Left forelimb (tissue), 1 donor: ENCODE measurements at places on chromosomes 6 and 20.

DNA sequence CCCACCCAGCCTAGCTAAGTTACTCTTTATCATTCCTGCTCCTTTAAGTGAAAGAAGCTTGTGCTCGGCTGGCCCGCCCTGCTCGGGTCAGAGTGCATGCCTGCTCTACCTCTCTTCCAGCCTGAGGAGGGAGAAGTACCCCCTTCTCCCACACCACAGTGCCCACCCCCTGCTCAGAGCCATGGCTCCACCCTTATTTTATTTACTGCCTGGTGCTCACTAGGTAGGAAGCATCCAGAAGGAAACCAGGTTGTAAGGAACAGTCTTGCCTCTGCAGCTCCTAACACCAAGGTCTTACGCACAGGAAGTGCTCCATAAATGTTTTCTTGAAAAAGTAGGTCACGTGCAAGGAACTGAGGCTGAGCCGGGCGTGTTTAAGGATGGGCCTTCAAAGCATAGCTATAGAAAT lies 105.7 kb upstream of the SNX9 start:
- DNase-seq, result peak; percentile 59

DNA sequence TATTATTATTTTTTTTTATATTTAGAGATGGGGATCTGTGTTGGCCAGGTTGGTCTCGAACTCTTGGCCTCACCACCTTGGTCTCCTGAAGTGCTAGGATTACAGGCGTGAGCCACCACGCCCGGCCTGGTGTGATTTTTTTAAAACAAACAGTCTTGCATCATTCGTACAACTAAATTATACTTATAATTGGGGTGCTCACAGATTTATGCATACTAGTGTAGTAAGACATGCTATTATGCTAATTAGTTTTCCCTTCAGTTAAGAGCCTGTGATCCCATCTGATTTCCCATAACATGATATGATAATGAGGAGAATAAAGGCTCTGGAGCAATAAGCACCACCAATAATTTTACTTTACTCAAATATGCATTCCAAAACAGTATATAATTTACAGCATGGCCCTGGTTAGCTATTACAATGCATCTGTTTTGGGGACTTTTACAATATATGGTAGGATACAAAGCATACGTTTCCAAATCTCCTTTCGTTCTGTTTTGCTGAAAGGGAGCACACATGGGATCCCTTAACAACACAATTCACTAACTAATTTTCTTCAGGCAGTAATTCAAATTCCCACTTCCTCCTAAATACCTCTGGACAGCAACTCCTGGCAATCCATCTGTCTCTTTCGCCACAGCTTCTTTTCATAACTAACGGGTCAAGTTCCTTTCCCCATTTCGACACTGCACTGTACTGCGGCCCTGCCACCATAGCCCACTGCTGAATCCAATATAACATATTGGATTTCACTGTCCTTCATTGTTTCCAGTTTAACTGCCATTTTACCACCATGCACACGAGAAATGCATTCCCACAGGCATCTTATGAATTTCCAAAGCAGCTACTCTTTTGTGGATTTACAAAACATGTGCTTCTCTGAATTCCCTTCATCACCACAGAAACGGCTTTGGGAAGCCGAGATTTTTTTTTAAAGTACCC lies 1.7 kb downstream of the NUDT3 start:
- DNase-seq, result peak; percentile 70

DNA sequence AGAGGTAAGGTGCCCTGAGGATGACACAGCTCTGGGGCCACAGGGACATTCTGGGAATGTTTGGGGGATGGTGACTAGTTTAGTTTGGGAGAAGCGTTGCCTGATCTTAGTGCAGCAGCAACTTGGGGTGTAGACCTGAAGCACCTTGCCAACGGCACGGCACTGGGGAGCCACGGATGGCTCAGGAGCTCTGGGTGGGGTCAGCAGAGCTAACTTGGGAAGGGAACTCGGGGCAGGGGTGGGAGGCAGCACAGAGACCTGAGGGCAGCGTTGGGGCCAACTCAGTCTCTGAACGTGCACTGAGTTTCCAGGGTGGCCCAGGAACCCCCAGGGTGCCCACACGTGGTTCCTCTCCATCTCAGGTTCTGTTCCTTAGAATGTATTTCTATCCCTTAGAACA lies 14.9 kb downstream of the THBS2 start:
- no peak for DNase-seq

DNA sequence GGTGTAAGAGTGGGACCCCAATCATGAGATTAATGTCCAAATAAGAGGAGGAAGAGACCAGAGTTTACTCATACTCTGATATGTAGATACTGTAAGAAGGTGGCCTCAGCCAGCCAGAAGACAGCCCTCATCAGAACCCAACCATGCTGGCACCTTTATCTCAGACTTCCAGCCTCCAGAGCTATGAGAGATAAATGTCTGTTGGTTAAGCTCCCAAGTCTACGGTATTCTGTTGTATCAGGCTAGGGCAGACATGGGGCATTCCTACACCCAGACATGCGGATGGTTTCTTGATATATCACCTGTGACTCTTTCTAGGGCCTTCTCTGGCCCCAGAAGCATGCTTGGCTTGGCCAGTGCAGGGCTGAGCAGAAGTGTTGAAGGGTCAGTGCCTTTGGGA lies 247.4 kb upstream of the RIN2 start:
- no peak for DNase-seq

GRCh38 chr6:140623498-140623897 lies 1249.0 kb upstream of the CITED2 start:
- no peak for DNase-seq

DNA sequence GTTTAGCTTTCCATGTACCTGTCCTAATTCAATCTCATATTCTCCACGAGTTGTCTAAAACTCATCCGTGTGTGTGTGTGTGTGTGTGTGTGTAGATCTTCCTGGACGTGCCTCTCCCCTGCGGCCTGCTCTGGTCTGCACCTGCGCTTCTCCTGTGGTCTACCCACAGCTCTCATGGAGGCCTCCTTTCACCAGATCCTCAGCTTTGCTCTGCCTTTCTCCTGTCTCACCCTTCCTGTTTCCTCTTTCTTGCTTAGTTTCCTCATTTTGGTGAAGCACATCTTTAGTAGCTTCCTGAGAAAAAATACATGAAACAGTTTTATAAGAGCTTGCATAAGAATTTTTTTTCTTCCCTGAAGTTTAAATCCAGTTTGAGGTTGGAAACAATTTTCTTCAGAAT lies 18.1 kb downstream of the SLX4IP start:
- DNase-seq, result no peak

DNA sequence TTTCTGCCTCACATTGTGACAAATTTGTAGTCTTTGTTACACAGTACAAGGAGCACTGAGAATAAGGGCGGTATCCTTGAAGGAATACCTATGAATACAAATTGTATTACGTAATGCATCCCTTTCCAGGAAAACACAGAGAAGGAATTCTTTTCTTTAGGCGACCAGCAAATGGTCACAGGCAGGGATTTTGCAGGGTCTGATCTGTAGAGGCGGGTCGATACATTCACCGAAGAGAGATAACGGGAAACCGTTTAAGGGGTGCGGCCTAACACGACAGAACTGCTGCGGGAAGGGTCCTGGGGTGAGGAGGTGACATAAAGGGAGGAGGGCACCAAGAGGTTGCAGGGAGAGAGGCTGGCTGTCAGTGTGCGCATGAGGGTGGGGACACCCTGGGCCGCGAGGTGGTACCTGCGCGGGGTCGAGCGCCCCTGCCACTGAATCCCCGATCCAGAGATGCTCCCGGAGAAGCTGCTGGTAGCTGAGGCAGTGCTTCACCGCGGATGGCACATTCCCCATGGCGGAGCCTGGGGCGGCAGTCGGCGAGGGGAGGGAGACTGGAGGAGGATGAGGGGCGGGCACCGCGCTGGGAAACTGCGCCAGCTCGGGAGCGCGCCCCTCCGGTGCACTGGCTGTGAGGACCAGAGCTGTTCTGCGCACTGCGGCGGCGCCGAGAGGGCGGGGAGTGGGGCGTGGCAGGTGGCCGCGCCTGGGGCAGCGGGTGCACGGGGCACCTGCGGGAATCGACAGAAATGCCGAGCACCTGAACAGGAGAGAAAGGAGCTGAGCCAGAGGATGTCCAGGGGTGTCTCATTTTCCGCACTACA lies at the start of gene HMGCLL1:
TSS of gene HMGCLL1 (minus strand) at position 656 of the 827 bp plus-strand sequence. CDS start at position 519, 137 bp downstream.
- peak; percentile 83 for DNase-seq

GRCh38 chr20:63740627-63741353 lies 1.2 kb downstream of the SLC2A4RG start:
- DNase-seq, result peak; percentile 97

GRCh38 chr20:40579701-40580100 lies 109.3 kb downstream of the MAFB start:
- DNase-seq, result no peak

GRCh38 chr6:158687506-158687905 lies 37.7 kb downstream of the SYTL3 start:
- DNase-seq, result no peak

DNA sequence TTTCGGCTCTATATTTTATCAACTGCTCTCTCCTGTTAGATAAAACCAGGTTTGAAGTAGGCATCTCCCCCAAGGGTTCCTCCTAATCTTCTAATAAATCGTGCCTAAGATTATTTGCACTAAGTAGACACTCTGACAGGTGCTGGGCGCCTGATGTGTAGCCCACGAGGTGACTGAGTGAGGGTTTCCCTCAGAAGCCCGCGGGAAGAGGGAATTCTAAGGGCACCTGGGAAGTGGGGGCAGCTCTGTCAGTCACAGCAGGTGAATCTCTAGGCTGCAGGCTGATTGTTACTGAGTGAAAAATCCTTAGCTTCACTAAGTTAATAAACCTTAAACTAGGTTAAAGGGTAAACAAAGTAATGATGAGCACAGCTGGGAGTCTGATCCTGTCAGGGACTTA lies 68.2 kb downstream of the PXDC1 start:
- DNase-seq, result no peak

- no peak for DNase-seq
Observed at GRCh38 chr6:17001188-17001587, 100.7 kb upstream of the STMND1 start.

GRCh38 chr20:4797275-4797674 lies 75.6 kb downstream of the PRND start:
- DNase-seq, result no peak

- DNase-seq, result no peak
Observed at GRCh38 chr6:135514706-135515105, 17.2 kb upstream of the AHI1 start.

DNA sequence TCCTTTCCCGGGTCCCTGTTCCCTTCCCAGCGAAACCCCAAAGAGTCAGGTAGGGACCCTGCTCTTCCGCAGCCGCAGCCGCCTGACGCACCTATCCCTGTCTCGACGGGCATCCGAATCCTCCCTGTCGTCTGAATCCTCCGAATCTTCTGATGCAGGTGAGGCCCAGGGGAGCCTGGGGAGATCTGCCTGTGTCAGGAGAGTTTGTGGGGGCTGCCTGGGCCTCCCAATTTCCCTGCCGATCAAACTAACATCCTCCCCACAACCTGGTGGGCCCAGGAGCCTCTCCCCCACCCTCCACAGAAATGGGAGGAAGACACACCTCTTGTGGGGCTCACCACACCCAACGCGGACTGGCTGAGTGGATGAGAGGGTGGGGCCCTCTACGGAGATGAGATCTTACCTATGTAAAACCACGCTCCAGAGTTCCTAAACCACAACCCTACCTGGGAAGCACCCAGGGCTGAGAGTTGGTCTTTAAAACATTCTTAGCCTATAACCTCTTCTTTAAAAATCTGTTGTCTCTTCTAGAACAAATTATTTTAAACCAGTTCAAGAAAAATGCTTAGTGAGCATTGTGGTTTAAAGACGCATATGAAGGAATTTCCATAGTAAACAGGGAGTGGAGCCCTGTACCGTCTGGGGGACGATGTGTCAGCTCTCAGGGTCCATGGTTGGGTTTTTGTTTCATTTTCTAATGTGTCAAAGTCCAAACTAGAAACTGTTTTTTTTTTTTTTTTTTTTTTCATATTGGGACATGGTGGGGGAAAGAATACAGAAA lies 1.7 kb downstream of the CDC25B start:
- DNase-seq, result no peak

GRCh38 chr20:20034486-20034885 lies 17.3 kb downstream of the NAA20 start:
- no peak for DNase-seq

GRCh38 chr20:38195521-38195920 lies 30.5 kb upstream of the TGM2 start:
- DNase-seq, result peak; percentile 48

DNA sequence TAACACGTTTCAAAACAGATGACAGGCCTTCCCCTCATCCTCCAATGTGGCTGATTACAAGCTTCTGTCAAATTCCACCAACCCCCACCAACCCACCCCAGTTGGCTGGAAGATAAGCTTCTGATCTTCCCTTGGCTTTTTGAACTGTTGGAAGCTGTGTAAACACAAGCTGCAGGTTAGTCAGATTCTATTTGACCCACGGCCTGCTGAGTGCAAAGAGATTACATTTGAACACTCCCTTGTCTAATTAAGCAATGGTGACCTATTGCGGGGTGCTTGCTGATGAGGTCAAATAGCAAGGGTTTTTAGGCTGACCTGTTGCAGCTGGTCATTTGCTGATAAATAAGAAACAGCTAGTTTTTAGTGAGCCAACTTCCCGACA lies 379.7 kb downstream of the BMP2 start:
- no peak for DNase-seq

DNA sequence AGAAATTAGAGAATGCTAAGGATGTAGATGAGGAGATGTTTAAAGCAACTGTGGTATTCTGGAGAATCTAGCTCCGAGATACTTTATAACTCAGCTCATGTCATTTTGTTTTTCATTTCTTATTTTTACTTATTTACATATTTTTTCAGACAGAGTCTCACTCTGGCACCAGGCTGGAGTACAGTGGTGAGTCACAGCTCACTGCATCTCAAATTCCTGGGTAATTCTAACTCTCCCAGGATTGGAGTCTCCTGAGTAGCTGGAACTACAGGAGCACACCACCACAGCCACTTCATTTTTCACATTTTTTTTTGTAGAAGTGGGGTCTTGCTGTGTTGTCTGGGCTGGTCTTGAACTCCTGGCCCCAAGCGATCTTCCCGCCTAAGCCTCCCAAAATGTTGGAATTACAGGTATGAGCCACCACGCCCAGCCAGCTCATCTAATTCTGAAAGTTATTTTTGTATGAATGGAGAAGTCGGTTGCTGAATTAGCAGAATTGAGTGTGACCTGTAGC lies 94.3 kb upstream of the FAM8A1 start:
- no peak for DNase-seq

- no peak for DNase-seq
Observed at GRCh38 chr6:160104821-160105517, 16.6 kb upstream of the SLC22A1 start.

- no peak for DNase-seq
Observed at GRCh38 chr20:35626386-35627001, 10.9 kb downstream of the SPAG4 start.

- no peak for DNase-seq
Observed at GRCh38 chr6:12291071-12291838, 1.1 kb downstream of the EDN1 start.

DNA sequence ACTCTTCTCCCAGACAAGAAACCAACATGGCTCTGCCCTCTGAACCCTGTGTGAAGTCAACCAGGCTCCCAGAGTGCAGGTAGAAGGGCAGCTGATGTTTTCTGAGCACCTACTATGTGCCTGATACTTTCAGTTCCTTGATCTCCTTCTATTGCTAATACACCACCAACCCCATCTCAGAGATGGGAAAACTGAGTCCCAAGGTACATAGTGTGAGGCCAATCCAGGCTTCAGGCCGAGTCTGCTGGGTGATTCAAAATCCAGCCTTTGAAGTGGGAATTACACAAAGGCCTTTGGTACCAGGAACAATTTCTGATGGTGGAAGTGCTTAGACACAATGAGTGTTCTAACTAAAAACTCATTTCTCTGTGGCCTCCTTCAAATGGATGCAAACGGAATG lies 96.3 kb downstream of the NFATC2 start:
- no peak for DNase-seq
